HTR-8/SVneo (cell line): ENCODE measurements at places on chromosomes 4 and X.

DNA sequence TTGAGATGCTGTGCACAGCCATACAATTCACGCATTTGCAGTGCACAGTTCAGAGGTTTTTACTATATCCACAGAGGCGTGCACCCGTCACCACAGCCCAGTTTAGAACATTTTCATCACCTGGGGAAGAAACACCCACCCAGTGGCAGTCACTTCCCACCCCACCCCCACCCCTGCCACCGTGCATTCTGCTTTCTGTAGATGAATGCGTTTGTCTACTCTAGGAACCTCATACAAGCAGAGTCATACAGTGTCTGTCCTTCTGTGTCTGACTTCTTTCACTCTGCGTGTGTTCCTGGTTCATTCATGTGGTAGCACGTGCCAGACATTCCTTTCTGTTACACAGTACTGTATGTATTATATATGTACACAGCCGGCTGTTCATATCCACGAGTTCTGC is 122.8 kb downstream of the TBL1X start:
- DNase-seq = no peak

DNA sequence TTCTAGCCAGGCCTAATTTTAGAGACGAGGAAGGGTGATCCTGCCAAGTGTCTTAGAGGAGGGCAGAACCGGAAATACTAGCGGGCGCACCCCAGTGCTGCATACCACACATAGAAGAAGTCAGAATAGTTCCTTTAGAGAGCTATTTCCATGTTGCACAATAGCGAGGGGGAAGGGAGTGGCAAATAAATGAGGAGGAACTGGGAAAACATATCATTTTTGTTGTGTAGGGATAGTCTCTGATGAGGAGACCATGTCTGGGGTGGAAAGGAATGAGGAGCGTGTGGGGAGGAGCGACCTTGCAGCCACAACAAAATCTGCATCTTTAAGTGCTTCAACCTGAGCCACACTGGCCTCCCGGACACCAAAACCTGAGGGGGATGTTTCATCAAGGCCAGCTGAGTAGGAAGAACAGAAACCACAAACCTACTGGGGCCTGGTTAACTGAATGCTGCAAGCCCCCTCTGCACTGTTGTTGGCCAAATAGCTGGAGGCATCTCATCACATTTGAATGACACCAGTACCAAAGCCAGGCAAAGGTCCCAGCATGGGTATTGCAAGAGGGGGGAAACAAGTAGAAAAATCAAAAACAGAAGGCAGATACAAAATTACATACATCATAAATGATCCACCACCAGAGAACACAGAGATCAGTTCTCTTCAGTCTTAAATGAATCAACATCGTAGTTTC is 26.7 kb upstream of the C1QTNF7 start:
- peak; percentile 33 for DNase-seq

DNA sequence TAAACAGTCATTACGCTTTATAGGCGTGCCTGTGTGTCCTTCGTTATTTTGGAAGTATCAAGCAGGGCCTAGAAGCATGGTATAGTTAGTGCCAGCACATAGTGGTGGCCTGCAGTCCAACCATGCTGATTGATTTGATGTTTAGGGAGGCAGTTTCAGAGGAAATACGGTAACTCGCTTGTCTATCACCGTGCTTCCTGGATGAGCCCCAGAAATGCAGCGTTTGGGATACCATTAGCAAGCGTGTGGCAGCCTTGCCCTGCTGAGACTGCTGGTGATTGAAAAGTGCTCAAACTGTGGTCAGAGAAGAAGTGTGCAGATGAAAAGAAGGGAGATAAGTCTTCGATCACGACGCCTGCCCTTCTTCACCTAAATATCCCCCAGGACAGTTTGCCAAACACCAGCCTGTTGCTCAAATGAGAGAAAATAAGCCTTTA is 158.4 kb downstream of the CHIC2 start:
- peak; percentile 12 for DNase-seq

DNA sequence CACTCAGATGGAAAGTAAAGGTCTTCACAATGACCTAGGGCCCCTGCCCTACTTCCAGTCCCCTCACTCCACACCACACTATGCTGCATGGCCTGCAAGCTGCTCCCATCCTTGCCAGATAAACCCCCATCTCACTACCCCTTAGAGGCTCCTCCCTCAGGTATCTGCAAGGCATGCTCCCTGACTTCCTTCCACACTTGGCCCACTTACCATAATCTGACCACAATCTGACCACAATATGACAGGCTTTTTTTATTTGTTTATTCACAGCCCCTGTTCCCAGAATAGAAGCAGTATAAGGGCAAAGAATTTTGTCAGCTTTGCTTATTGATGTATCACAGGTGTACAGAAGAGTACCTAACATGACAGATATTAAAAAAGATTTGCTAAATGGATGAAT is 124.7 kb downstream of the CAMK2D start:
- peak; percentile 43 for DNase-seq

DNA sequence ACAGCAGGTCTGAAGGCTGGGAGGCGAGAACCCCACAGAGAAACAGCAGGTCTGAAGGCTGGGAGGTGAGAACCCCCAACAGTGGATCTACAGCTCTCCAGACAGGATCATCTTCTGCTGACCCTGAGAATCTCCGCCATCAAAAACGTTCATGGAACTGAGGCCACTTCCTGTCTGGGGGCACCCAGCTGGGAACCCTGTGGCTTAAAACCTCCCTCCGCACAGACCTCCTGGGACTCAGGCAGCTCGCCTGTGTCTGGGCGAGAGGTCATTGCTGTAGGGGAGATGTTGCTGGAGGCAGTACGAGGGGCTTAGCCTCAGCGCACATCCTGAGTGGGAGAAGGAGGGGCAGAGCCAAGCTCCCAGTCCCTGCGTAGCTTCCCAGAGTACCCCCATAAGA is 15.1 kb upstream of the CLDN24 start:
- no peak for DNase-seq
